NCI-H774 (cell line): ENCODE measurements at places on chromosomes 4 and X.

DNA sequence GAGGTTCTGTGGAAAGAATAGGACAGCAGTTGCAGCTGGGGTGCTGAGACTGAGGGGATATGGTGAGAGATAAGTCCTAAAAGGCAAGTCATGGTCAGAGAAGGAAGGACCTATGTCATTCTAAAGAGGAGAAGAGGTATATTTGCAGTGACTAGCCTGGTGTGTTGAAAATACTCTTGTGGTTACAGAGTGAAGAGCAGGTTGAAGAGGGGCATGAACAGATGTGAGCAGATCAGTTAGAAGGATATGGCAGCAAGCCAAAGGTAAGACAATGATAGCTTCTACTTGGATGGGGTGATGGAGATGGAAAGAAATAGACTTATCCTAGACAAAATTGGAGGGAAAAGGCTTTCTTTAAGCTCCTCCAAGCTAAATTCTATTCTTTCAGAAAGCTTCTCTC is 469.8 kb upstream of the CPEB2 start:
- no peak for DNase-seq

GRCh38 chr4:52588771-52589591 is 70.1 kb downstream of the USP46 start:
- DNase-seq = no peak

DNA sequence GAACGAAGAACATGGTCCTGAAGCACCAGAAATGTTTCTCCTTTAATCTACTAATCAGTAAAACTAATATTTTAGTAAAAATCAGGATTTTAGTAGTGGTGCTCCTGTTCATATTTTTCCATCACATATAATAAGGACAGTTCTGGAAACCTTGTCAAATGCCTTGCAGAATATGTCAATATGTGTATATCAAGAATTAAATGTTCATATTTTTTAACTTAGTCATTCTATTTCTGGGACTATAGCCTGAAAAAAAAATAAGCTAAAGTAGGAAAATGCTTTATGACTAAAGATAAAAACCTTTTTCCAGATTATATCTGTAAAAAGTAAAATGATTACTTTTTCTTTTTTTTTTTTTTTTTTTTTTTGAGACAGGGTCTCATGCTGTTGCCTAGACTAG is 65.1 kb downstream of the MAB21L2 start:
- DNase-seq = no peak

GRCh38 chr4:132504438-132504837 is 644.7 kb upstream of the PCDH10 start:
- DNase-seq = no peak

DNA sequence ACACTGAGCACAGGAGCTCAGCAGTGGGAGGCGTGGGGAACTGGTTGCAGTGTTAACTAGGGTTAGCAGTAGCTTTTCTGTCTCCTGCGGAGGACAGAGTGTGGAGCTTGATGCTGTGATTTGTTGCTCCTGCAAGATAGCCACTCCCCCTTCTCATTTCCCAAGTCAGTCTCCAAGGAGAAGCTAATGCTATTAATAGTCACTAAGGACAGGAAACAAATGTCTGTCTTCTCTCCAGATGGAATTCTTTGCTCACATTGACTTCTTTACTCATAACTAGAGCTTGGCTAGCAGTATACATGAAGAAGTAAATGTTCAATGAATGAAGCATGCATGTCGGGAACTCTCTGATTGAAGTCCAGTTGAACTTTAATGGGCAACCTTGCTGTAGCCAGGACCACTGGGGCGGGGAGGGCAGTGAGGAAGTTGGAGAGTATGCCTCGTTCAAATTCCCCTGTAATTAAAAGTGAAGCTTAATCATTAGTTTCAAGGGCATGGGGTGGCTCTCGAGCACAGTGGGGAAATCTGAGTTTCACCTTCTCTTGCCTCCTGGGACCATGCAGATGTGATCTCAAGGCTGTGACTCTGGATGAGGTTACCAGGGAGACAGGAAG is 156.6 kb upstream of the SCML1 start:
- no peak for DNase-seq

GRCh38 chr4:114383721-114384120 is 214.9 kb upstream of the UGT8 start:
- no peak for DNase-seq

GRCh38 chr4:73028621-73029020 is 40.9 kb downstream of the COX18 start:
- DNase-seq = no peak

DNA sequence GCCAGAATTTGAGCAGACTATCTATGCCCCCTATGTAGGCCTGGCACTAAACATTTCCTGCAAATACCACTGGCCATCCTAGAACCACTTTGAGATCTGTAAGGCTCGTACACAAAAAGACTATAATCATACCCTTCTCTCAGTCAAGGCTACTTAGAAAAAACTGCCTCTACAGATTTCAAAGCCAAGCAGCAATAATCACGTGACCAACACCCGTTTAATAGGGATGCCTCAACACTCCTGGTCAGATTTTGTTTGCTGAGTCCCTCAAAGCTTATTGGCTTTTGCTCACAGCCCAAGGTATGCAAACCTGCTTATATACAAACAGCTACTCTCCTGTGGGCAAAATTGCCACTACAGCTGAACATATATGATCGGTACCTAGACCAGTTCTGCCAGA is 897 bp downstream of the COX7B2 start:
- DNase-seq = no peak

DNA sequence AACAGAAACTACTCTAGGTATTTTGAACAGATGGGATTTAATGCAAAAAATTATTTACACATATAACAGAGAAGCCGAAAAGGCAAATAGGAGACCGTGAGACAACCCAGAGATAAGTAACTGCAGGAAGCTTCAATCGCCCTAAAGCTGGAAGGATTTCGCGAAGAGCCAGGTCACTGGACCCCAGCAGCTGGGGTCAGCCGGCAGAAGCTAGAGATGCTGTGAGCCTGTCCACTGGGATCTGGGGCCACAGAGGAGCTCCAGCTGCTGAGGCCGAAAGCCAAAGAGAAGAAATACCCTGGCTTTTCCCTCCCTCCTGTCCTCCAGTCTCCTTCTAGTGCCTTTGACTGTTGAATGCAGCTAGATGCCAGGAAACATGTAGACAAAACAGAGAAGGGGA is 192.8 kb upstream of the BCOR start:
- no peak for DNase-seq

- DNase-seq = no peak
These were observed 172.0 kb downstream of the CFAP299 start for GRCh38 chr4:80507507-80507906.

- DNase-seq = peak; percentile 7
These were observed 7.8 kb upstream of the RNF128 start for GRCh38 chrX:106718709-106719108.

- DNase-seq = no peak
These were observed 309.4 kb downstream of the ANTXR2 start for GRCh38 chr4:79763486-79764075.
